ENCODE measurements at places on chromosomes 5 and 9.

GRCh38 chr5:102875721-102876123 lies 120.6 kb downstream of the PAM start:
- no peak for DNase-seq

GRCh38 chr5:151612689-151613427 lies 21.7 kb upstream of the FAT2 start:
- no peak for DNase-seq

GRCh38 chr9:99058964-99059921 lies 45.7 kb upstream of the TGFBR1 start:
- DNase-seq, result no peak

- DNase-seq, result no peak
Measured at GRCh38 chr9:36738318-36738976, 165.8 kb downstream of the MELK start.

GRCh38 chr5:176535101-176535663 lies 2.0 kb downstream of the RNF44 start:
- no peak for DNase-seq

DNA sequence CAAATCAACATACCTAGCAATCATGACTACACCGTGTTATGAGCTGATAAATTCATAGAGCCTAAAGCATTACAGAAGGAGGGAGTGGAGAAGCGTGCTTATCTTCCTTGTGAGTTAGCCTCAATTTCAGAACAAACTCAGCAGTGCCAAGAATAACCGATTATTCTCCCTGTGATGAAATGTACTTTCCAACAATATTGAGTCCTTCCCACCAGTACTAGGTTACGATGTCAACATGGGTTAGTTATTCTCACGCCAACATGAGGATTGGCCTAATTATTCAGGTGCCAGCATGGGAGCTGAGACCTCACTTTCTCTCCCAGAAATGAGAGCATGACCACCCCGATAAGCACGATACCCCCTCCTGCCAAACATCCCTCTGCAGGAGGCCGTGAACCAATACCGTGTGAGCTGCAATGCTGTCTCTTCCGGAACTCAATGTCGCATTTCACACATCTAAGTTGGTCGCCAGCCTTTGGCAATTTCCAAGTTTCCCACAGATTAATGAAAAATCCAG lies 193.7 kb downstream of the ENC1 start:
- no peak for DNase-seq

- no peak for DNase-seq
Measured at GRCh38 chr5:95238560-95239325, 46.2 kb downstream of the MCTP1 start.

DNA sequence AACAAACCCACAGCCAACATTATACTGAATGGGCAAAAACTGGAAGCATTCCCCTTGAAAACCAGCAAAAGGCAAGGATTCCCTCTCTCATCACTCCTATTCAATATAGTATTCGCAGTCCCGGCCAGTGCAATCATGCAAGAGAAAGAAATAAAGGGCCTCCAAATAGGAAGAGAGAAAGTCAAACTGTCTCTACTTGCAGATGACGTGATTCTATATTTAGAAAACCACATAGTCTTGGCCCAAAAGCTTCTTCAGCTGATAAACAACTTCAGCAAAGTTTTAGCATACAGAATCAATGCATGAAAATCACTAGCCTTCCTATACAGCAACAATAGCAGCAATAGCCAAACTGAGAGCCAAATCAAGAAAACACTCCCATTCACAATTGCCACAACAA lies 333.7 kb upstream of the EDIL3 start:
- DNase-seq, result no peak

- no peak for DNase-seq
Measured at GRCh38 chr5:16784843-16785791, 151.0 kb downstream of the MYO10 start.

DNA sequence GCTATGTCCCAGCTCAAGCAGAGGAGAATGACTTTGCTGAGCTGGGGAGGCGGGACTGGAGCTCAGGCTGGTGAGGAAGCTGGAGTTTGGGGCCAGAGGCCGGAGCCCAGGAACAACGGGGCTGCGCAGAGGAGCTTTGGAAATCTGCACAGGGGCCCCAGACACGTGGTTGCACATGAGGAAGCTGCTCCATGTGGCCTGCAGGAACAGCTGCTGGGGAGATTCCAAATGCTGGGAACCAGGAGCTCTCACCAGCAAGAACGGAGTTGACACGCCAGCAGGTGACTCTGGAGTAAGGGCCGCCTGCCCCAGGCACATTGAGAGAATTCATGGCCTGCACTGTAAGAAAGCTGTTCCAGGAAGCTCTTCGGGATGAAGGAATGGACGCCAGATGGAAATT lies 91.0 kb downstream of the OLFM1 start:
- no peak for DNase-seq

DNA sequence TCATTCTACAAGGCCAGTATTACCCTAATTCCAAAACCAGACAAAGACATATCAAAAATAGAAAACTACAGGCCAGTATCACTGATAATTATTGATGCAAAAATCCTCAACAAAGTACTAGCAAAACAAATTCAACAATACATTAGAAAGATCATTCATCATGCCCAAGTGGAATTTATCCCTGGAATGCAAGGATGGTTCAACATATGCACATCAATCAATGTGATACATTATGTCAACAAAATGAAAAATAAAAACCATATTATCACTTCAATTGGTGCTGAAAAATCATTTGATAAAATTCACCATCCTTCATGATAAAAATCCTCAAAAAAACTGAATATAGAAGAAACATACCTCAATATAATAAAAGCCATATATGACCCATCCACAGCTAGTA lies 115.2 kb upstream of the SLC27A6 start:
- DNase-seq, result no peak

DNA sequence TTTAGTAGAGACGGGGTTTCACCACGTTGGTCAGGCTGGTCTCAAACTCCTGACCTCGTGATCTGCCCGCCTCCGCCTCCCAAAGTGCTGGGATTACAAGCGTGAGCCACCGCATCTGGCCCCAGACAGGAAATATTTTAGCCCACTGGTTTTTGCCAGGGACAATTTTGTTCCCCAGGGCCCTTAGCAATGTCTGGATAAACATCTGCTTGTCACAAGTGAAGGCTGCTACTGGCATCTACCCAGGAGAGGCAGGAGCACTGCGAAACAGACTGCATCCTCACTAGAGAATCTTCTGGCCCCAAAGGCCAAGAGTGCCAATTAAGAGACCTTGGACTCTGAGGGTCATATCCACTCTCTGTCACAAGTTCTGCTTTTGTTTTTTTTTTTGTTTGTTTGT lies 2.4 kb upstream of the TPRN start:
- DNase-seq, result no peak

DNA sequence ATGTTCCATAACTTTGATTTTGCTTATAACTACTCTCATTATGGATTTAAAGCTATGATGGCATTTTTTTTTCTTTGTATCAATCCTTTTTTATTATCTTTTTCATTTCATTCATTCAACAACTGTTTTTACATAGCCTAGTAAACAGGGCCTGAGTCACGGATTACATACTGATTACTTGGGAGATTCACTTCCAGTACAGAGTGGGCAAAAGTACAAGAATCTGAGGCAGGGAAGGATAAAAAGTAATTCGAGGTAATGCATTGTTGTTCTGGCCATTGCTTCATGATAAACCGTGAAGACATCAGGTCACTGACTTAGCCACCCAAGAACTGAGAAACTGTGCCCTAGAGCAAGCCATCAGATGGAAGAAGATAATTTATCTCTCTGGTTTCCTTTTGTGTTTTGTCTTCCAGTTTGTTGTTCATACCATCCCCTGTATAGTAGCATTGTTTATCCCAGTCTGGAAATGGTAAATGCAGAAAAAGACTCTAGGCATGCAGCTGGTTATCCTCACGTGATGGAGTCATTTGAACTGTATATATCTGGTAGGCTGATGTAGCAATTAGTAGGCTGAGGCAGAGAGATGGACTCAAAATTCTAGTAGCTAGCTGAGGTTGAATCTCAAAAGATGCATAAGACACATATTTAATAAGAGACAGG lies 145.6 kb downstream of the CNTLN start:
- no peak for DNase-seq

- DNase-seq, result peak; percentile 35
Measured at GRCh38 chr9:127856729-127857116, 2.3 kb upstream of the ENG start.

DNA sequence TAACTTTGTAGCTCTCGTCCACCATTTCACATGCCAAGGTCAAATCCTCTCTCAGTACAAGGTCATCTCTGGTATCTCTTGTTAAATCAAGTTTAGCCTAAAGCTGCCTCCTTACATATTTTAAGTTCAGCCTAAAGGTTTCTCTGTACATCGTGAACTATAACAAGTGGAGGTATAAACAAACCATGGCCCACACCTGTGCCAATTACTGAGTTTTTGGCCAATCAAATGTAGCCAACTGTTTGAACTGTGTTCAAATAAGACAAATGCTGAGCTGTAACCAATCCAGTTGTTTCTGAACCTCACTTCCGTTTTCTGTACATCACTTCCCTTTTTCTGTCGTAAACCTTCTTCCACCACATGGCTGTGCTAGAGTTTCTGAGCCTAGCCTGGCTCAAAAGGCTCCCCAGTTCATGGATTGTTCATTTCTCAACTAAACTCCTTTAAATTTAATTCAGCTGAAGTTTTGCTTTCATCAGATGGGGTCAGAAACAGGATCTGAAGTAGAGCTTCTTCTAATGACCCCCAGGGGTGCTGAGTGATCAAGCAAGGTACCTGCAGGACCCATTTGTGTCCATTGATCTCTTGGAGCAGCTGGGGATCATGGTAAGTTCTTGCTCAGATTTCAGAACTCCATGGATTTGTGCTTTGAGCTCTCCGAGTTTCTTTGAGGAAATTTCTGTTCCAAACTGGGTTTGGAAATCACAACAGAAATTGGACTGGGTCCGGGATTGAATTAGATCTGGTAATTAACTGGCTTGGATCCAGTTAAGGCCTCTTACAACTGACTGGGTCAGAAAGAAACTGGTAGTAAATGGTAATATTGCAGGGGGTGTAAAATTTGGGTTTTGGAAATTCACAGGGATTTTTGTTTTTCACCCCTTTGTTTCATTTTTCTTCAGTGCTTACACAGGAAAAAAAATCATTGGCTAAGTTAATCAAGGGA lies 11.0 kb upstream of the NANS start:
- DNase-seq, result no peak

DNA sequence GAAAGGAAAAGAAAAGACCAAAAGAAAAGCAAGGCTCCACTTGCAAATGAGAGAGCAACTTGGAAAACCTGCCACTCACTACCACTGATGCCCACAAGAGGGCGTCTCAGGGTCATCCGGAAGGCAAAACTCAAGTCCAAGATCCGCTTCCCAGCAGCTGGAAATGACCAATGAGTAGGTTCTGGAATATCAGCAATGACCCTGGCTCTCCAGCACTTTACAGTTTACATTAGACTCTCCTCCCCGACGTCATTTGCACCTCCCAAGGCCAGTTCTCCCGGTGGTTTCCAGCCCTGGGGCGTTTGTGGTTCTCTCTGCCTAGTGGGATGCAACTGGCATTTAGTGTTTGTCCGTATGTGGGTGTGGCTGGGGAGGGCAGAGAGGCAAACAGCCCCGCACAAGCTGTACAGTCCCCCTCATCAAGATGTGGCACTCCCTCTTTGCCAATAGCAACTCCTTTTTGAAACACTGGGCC lies 193.8 kb upstream of the ZNF618 start:
- peak; percentile 86 for DNase-seq

DNA sequence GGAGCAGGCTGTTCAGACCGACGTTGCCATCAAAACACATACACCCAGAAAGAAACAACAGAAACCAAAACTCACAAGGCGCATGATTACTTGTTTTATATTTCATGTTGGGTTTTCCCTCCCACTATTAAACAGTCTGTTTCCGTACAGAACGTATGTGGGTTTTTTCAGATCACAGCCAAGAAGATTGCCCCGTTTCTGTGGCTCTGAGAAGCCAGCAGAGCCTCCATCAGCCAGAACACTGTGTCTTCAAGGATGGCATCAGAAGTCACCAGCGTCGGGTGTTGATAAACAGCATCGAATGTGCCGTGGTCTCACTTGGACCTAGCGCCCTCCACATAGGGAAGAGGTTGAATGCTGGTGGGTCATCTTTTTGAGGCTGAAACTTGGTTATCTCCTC lies 42.8 kb downstream of the FAM78A start:
- no peak for DNase-seq

GRCh38 chr5:18037718-18038117 lies 403.5 kb downstream of the TAF11L14 start:
- DNase-seq, result no peak

GRCh38 chr5:2916076-2916682 lies 164.7 kb upstream of the IRX2 start:
- no peak for DNase-seq

GRCh38 chr5:28249771-28250415 lies 1211.5 kb upstream of the CDH9 start:
- DNase-seq, result no peak

DNA sequence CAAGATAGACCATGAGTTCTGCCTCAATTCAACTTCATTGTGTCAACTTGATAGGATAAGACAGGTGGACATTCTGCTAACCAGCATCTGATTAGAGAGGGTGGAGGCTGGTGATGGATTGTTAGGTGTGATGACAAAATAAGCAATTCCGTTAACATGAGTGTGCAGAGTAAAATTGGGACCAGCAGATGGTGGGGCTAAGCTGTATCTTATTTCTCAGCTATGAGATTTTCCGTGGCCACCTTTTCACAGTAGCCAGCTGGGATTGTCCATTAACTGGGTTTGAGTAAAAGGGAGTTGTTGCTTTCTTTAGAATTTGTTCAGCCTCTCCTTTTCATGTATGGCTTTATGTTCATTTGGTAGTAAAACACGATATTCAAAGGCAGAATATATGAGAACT lies 28.8 kb upstream of the TAL2 start:
- peak; percentile 92 for DNase-seq

DNA sequence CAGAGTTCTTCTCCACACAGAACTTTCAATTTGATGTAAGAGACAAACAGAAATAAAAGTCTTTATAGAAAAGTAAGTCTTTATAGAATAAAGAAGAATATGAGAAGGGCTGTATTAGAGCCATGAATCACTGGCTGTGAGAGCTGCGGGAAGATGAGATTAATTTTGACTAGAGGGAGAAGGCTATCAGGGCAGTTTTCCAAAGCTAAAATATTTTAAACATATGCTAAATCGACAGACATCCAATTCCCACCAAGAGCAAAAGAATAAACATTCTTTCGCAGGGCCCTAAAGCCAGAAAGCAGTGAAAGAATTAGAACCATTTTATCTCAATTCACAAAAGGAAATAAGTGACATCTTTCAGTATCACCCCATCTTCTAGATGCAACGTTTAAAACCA lies 208.3 kb upstream of the MAP3K1 start:
- no peak for DNase-seq

DNA sequence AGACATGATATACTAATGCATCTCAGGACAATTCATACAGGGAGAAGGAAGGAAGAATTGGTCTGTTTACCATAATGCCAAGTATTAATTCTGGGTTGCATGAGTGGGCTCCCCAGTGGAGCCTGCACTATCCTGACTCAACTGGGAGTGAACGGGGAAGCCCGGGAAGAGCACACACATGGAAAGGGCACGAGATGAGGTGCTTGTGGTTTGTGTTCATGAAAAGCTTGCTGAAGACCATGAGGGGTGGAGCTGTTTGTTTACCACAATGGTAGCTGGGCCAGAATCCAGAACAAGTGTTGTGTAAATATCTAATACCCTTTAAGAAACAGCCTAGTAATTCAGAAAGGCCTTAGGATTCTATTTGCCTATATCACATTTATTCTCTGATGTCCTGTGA lies 44.6 kb downstream of the POC5 start:
- DNase-seq, result no peak

GRCh38 chr5:37825334-37825915 lies 14.4 kb downstream of the GDNF start:
- DNase-seq, result no peak

- DNase-seq, result no peak
Measured at GRCh38 chr9:129458155-129458661, 162.7 kb downstream of the C9orf50 start.
